ENCODE measurements at places on chromosomes 13 and 19.

GRCh38 chr19:3890591-3890990, 10.1 kb downstream of the ATCAY start:
- no peak for DNase-seq

DNA sequence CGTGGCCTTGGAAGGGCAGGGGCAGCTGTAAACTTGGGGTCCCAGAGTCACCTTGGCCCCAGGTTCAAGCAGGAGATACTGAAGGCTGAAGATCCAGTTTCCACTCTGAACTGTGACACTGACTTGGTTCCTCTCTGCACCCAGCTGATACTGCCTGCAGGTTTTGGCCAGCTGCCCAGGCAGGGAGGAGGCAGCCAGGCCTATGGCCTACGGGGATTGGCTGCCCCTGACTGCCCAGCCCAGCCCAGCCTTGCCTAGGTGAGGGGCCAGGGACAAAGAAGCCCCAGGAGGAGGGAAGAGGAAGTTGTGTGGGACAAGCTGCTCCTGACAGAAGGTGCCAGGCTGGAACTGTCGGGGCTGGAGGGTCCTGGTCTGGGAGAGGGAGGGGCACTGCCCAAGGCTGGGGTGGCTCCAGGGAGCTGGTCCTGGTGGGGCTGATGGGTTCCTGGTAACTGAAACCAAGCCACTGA, 51.7 kb upstream of the CYP4F8 start:
- no peak for DNase-seq

- DNase-seq, result no peak
These were observed 438.6 kb downstream of the KLF5 start for GRCh38 chr13:73497430-73497829.

- DNase-seq, result no peak
These were observed 24.3 kb downstream of the RCBTB1 start for GRCh38 chr13:49561062-49561410.

- no peak for DNase-seq
These were observed 39.3 kb downstream of the RFXAP start for GRCh38 chr13:36858290-36858689.

Data from activated CD8-positive, alpha-beta memory T cell treated with anti-CD3 and anti-CD28 coated beads for 4 hours (primary cell).